ENCODE measurements at places on chromosomes 1 and 21. TPM values are rescaled to one million over a fixed set of nuclear protein-coding genes. Genes with fewer than 3 reads are reported as not detected.

DNA sequence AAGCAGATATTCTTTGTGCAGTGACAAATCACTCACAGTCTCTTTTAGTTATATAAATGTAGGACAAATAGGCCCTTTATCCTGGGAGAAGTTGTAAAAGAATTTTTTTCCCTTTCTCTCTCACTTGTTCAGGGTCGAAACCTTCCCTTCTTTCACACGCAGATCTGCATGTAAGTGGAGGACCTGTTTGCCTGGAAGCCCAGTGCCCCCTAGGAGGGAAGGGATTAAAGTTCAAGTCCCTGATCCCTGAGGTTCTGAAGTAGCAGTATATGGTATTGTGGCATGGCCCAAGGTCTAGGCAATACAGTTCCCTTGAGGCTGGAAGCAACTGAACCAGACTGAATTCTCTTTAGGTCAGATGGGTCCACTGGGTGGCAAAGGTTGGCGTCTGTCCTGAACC lies 48.6 kb upstream of the PTGFRN start:
- DNase-seq: no peak

DNA sequence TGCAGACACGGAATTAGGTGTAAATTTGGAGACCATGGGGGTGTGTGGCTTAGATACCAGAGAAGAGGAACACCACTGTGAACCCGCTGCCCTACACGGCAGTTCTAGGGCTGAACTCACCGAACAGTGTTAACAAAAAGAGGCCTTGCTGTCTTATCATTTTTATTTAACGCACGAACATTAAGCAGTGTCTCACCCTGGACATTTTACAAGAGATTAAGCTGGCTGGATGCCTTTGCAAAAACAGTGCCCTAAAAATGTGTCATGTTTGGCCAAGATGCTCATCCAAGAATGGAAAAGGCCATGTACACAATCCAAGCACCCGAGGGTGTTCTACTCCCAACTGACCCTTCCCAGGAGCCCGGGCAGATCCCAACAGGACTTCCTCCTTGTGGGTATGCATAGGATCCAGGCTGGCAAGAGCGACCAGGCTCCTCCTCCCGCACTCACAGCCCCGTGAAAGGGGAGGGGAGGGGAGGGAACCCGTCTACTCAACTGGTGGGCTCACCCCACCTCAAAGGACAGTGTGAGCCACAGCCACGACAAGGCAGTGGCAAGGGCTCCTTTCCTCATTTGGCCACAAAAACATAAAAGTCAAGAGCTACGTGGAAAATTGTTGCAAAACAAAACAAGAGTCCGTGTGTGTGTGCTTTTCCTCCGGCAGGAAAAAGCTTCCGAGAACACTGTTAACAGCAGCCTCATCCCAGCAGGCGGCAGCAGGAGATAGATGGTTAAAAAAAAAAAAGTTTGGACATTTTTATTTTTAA lies 20.3 kb downstream of the C2CD2 start:
- no peak for DNase-seq

- no peak for DNase-seq
Measured at GRCh38 chr1:218164930-218165700, 120.0 kb upstream of the RRP15 start.

- DNase-seq: no peak
Measured at GRCh38 chr1:235397733-235398132, 30.5 kb downstream of the TBCE start.

DNA sequence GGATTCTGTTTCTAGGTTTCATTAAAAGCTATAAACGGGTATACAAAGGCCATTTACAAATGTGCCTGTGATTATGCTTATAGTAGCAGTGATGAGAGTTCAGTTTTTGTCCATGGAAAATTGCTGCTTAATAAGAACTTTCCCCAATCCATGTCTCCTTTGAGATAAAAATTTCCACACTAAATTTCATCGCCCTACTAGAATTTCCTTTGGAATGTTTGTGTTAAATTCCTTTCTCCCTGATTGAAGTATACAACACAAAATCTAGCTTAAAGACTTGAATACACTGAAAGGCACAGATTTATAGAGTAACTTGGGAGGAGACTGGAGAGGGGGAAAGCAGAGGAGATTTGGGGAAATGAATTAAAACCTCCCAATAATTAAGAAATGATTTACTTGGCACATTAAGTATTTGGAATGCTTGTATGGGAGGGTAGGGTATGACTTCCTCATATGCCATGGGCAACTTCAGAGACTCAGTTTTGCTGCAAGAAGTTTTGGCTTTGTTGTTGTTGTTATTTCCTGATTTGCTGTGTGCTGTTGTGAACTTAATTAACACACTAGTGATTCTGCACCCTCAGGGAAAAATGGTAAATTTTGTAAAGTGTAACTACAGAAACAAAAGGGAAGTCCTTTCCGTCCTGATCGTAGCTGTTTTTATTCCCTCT lies 157.6 kb upstream of the LMO4 start:
- DNase-seq: no peak

DNA sequence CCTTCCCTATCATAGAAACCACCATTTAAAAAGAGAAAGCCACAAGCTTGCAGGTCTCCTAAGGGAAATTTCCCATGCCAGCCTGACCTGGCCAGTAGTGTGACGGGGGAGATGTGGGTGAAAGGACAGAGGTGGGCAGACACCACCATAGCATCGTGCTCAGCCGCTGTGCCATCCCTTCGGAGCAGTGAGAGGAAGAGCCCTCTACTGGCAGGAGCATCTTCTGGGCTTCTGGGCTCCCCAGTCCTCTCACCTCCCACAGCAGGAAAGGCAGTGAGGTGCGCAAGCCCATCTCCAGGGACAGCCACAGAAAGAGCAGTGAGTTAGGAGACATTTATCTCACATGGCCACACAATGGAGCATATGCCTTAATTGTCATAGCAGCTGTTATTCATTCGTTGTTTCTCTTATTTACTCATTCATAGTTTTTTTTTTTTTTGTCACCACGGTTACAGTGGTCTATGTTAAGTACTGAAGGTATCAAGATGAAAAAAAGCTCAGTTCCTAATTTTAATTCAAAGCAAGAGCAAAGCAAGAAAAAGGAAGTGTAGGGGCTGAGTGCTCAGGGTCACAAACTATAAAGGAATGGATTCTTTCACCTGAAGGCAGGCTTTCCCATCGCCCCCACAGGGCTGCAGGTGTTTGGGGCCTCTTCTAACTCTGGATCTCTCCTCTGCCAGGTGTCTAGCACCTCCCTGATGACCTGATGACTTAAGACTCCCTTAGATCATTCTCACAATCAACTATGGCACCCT lies 48.8 kb upstream of the CAMK1G start:
- DNase-seq: no peak

DNA sequence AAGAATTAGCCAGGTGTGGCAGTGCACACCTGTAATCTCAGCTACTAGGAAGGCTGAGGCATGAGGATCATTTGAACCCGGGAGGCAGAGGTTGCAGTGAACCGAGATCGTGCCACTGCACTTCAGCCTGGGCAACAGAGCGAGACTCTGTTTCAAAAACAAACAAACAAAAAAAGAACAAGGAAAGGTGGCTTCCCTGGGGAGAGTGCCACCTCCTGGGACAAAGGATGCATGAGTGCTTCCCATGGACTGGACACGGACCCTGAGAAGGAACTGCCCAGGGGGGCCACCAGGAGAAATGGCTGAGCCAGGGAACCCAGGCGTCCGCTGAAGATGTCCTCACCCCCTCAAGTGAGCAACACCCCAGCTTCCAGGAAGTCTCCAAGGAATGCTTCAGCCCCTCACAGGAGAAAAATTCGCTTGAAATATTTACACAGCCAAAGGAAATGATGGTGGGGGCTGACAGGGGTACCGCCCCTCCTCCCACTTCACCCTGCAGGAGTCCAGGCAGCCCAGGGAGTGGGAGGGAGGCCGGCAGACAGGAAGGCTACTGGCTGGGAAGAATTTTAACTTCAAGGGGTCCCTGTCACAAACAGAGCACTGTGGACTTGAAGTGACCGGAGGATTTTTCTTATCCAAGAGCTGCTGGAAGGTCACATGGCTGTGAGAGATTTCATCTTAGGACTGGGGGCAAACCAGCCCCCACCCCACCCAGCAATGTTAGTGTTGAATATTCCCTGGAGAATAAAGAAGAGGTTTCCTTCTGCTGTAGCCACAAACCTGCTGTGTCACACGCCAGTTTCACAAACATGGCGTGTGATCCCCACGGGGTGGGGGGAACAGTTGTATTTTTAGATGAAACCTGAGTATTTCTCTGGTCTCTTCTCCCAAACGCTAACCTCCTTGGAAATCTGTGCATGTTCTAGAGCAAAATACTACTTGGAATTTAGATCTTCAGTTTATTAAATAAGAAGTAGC lies 90.8 kb upstream of the SLC25A33 start:
- DNase-seq: no peak

- DNase-seq: no peak
Measured at GRCh38 chr1:155466617-155466972, 96.0 kb downstream of the ASH1L start.

DNA sequence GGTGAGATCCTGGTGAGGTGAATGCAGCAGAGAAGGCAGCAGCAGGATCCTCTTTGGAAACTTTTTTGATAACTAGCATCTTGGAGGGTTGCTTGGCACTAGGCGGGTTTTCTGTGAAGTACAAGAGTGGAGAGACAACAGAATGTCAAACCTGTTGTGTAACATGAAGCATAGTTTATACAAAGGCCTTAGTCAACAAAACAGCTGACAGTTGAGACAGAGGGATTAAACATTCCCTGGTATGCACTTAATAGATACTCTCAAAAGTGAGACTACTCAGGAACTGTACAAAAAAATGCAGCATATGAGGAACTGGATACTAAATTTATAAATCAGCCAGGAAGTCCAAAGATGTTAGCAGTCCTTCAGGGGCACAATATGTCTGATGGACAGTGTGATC lies 16.4 kb upstream of the CCDC17 start:
- no peak for DNase-seq

GRCh38 chr1:85570446-85571180 lies 9.9 kb upstream of the CCN1 start:
- no peak for DNase-seq

DNA sequence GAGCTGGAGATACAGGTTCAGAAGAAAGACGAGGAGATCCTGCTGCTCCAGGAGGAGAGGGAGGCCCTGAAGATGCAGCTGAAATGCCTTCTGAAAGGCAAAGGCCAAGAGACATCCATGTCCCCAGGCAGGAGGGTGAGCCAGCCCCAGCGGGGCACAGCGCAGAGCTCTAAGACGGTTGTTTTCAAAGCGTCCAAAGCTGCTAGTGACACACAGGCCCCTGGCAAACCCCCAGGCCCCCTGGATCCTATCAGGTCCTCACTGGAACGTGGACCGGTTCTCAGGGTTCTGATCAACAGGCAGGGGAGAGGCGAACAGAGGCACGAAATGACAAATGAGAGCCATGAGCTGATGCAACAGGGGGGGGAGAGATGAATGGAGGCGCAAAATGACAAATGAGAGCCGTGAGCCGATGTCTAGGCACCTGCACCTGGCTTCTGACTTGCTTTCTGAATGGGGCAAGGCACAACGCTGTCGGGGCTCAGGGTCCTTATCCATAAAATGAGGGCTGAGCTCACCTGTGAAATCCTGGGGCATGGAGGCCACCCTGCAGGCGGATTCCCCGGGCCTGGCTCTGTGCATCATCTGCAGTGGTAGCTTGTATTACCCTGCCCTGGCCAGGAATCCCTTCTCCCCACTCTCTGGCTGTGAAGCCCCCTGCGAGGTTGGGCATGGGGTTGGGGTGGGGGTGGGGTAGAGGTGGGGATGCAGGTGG lies 9.2 kb downstream of the CCDC27 start:
- DNase-seq: no peak

- no peak for DNase-seq
Measured at GRCh38 chr1:157239936-157240335, 101.7 kb upstream of the ETV3 start.

DNA sequence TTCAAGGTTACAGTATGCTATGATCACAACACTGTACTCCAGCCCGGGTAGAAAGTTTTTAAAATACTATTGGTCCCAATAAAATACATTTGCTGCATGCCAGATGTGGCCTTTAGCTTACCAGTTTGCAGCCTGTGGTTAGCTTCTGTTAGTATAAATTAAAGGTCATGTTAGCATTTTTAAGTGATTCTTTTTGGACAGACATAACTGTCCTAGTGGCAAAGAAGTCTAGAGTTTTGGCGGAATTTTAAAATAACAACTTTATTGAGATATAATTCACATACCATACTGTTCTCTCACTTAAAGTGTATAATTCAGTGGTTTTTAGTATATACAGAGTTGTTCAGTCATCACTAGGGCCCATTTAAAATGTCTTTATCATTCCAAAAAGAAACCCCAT lies 24.3 kb upstream of the TMEM39B start:
- DNase-seq: no peak

- no peak for DNase-seq
Measured at GRCh38 chr21:43899307-43900077, 34.5 kb downstream of the AGPAT3 start.

- DNase-seq: no peak
Measured at GRCh38 chr1:6785318-6785727, at the start of gene CAMTA1. TSS of gene CAMTA1 (plus strand) at chr1:6785454. CDS start at chr1:6785531, 77 bp downstream.

DNA sequence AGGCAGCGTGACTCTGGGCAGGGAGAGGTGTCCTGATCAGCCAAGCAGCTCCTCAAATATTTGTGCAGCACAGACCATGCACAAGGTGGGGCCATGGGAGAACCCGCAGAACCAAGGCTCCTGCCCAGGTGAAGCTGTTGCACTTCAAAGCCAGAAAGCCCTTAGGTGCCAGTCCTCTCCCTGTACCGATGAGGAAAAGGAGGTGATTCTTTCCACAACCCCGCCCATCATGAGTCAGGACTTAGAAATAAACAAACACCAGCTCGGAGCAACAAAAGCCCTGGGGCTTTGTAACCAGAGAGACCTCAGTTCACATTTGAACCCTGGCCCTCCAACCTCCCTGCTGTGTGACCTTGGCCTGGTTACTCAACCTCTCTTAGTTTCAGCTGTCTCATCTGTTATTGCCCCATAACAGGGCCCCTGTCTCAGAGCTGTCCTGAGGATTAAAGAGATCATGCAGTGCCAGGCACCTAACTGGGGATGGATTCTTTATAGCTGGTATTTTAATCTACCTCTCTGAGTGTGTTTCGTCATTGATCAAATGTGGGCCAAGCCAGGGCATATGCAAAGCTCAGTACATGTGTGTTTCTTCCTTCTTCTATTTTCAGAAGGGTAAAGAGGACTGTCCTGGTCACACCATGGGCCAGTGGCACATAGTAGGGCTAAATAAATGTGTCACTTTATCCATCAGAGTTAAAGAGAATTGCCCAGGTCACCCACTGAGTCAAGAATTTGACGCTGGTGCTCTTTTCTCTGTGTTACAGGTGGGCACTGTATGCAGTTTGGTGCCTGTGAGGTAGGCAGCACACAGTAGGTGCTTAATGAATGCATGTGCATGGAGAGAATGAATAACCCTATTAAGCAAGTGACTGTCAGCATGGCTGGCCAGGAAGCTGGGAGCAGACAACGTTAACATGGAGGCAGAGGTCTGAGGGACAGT lies 1.4 kb downstream of the LDLRAD1 start:
- no peak for DNase-seq

GRCh38 chr21:44612669-44613229 lies 870 bp downstream of the KRTAP10-8 start:
- DNase-seq: no peak

Gene GNG12
- 0.43 TPM for total RNA-seq

Gene IKBKE
- 30.0 TPM for total RNA-seq

Gene ADAMTS4
- total RNA-seq: 0.13 TPM

Gene KIF17
- 0.45 TPM for total RNA-seq

Gene GPR25
- total RNA-seq: not detected

Gene E2F2
- 24.0 TPM for total RNA-seq

Gene TACSTD2
- 5.1 TPM for total RNA-seq
